CD4-positive, alpha-beta T cell treated with Interleukin-15 for 4 hours (primary cell): ENCODE measurements at places on chromosomes 11 and 22.

DNA sequence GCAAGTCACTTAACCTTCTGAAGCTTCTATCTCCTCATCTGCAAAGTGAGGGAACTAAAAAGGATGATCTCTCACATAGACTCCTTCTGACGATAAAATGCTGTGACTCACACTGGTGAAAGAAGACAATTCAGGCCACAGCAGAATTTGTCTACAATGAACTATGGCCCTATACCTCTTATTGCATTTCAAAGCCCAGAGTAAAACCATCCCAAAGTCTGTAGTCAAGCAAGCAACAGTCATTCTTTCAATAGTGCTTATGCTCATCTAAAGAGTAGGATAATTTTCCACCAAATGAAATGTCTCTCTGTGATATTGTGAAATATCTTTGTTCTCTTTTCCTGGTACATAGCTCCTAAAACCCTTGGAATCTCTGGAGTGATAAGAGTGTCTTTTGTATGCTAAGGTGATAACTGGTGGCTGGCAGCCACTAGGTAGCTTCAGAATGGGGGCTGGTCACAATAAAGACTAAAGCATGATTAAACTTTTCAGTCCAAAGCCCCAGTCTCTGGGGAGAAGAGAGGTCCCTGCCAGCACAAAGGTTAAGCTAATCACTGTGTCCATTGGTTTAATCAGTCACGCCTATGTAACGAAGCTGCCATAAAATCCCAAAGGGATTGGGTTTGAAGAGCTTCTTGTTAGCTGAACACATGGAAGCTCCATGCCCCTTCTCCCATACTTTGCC, 30.8 kb downstream of the SYTL2 start:
- DNase-seq = no peak

- DNase-seq = no peak
These were observed 22.0 kb upstream of the TFIP11 start for GRCh38 chr22:26534171-26534855.

DNA sequence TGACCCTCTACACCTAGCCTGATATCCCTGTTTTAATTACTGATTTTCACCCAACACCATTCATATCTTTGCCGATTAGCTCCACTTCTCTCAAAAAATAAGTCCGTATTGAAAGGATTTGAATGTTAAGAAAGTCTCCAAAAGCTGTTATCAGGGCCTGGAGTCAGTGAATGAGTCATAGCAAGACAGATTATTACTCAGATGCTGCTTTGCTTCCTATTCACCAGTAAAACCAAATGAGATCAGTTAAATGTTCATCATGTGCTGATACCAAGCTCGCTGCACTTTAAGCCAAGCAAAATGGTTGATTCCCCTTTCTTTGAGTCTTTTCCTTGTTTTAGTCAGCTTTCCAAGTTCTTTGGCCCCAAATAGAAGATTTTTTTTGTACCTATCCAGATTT, 228.4 kb downstream of the FAT3 start:
- no peak for DNase-seq

GRCh38 chr11:33774736-33775466, 581 bp upstream of the FBXO3 start:
- no peak for DNase-seq

GRCh38 chr11:45150301-45150700, 3.9 kb downstream of the PRDM11 start:
- DNase-seq = no peak

- no peak for DNase-seq
These were observed 874.2 kb upstream of the CHORDC1 start for GRCh38 chr11:91097083-91097482.

- DNase-seq = no peak
These were observed 33.8 kb downstream of the SLN start for GRCh38 chr11:107677924-107678631.

GRCh38 chr11:105588001-105588400, 21.9 kb upstream of the GRIA4 start:
- no peak for DNase-seq

DNA sequence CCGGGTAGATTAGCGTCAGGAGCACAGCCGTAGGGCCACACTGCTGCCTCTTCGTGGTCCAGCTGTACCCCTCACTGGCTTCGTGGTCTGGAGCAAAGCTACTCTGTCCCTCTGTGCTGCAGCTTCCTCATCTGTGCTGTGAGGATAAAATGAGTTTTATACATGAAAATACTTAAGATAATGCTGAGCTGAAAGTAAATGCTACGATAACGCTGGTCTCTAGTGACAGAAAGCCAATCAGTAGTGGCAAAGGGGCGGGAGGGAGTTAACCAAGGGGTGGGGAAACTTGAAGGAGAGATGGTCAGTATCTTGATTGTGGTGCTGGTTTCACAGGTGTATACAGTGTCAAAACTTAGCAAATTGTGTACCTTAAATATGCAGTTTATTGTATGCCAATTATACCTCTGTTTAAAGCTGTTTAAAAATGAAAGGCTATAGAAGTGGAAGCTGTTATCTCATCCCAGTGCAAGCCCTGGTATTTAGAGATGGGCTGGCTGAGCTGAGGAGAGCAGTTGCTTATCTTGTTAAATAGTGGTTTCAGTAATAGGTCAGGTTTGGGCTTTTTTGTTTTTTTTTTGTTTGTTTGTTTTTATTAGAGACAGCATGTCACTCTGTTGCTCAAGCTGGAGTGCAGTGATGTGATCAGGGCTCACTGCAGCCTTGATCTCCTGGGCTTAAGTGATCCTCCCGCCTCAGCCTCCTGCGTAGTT, 36.7 kb downstream of the ACO2 start:
- DNase-seq = no peak

DNA sequence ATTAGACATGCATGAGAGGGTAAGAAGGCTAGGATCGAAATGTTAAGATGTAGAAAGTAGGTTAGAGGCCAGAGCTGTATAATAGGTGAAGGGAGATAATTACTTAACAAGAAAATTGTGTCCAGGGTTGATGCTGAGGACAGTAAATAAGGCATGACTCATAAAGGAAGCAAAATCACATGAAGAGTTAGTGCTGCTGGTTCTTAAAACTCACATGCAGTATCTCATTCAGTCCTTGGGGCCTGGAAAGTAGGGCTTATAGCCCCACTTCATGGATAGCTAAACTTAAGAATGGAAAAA, 130.2 kb downstream of the NCAM1 start:
- no peak for DNase-seq

GRCh38 chr11:77316733-77317342, 15.4 kb upstream of the GDPD4 start:
- no peak for DNase-seq

DNA sequence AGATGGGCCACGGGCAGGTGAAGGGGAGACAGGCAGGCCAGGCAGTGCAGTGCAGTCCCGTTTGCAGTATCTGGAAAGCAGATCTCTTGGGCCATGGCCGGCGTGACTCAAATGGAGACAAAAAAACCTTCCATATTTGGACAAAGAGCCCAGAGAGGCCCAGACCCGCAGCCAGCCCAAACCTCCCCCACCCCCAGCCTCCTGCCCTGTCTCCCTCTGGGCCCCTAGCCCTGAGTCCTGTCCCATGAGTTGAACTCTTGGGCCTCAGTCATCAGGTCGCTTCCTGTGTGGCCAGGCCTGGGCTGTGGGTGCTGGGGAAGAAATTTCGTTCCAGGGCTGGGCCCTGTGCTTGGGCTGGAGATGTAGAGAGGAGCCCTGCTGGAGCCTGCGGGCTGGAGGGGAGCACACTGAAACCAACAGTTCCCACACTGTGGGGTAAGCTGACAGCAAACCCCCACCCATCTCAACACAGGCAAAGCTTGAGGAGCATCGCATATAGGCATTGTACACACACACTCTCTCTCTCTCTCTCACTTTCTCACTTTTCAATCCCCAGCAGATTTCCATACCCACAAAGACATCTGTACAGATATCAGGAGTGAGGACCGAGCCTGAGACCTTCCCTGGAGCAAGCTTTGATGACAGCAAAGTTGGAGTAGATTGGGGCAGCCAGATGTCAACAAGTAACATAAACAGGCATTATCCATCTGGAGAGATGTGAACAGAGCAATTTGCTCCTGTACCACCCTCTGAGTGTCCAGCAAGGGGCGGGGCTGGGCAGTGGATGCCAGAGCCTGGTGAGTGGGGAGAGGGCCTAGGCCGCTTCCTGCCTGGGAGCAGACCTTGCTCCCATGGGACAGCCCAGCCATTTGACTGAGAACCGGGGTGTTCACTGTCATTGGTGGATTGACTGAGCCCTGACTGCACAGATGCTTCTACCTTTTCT, 17.2 kb downstream of the ARHGEF17 start:
- DNase-seq = no peak

- peak; percentile 15 for DNase-seq
These were observed 73.3 kb upstream of the ZBED5 start for GRCh38 chr11:10930972-10931760.

GRCh38 chr11:12723421-12724300, 49.4 kb downstream of the TEAD1 start:
- DNase-seq = no peak

- peak; percentile 57 for DNase-seq
These were observed 8.2 kb downstream of the PDGFB start for GRCh38 chr22:39236321-39237317.

DNA sequence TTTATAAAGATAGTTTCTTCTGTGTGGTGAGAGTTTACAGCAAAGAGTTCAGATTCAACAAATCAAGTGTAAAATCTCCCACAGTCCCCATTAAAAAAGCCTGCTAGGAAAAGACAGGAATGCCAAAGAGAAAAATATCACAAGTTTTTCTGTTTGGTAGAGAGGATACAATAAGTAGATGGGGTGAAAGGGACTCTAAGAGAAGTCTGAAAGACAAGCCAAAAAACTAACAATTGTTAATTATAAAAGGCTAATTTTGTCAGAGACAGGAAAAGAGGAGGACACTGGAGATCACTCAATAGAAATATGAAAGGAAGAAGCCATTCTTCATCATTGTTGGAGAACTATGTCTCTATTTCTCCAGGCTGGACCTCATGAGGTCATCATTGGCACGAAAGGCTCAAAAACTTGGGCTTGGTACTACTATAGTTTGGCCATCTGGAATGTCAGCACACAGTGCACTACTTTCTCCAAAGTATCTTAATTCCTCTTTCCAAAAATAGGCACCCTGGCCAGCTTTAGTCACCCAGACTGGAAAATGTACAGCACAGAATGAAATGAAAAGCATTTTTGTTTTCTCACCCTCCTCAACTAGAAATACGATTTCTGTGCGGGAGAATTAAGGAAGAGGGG, 531 bp upstream of the SOX6 start:
- no peak for DNase-seq

DNA sequence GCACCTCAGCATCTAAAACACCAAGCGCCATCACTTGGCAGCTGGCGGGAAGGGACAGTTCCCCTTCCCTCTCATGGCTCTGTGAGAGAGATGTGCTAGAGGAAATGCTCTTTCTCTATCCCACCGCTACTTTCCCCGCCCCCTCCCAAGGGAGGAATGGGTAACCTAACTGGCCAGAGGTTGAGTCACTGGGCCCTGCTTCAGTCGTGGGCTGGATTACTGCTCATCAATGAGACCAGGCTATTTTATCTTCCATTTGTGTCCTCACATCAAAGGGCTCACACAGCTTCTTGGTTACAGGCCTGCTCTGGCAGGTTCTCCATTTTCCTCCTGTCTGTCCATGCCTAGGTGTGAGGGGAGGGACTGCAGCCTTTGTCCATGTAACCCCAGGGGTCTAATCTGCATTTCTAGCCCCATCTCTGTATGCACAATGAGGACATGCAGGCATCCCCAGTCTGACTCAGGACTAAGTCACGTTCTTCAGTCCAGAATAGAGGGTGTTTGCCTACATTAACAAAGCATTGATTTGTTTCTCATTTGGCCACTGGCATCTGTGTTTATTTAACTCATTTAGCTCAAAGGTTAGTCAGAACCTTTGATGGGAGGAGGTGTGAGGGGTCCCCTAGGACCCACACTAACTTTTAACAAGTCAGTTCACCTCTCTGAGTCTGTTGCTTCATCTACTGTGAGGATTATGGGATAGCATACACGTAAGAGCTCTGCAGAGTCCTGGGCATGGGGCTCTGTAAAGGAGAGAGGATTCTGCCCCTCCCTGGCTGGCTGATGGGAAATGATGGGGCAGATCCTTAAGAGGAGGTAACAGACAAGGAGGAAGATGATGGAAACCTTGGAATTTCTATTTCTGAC, 99.1 kb downstream of the XRRA1 start:
- no peak for DNase-seq

- DNase-seq = no peak
These were observed 37.4 kb downstream of the PDGFB start for GRCh38 chr22:39207141-39208012.

DNA sequence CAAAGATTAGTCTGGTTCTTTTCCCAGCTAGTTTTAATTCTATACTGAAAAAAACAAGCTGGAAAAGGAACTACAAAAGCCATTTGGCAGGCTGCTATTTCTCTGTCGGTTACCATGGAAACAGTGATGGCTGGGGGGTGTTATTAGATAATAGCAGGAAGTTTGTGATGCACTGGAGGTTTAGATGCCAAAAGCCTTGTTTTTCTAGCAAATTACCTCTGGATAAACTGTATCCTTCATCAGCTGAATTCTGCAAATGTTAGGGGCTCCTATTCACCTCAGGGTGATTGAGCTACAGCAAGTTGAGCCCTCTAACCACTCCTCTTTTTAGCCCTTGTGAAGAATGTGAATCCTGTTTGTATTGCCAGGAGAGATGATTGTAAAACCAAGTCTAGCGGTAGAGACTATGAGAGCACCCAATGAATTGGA, 25.2 kb downstream of the ALKBH3 start:
- DNase-seq = no peak

DNA sequence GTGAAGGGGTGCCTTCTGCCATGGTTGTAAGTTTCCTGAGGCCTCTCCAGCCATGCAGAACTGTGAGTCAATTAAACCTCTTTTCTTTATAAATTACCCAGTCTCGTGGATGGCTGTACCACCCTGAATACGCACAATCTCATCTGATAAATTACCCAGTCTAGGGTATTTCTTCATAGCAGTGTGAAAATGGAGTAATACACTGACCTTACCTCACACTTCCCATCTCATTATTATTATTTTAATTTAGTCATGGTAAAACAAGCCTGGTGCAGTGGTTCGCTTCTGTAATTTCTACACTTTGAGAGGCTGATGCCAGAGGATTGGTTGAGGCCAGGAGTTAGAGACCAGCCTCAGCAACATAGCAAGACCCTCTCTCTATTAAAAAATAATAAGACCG, 30.5 kb upstream of the CYB5R3 start:
- DNase-seq = no peak

GRCh38 chr11:128555606-128556005, 31.8 kb downstream of the ETS1 start:
- no peak for DNase-seq

- DNase-seq = no peak
These were observed 227.0 kb downstream of the ADAMTS15 start for GRCh38 chr11:130675371-130675821.
